ENCODE measurements at places on chromosomes 3 and 15.

- DNase-seq, result peak; percentile 77
These were observed 304.0 kb upstream of the TLE3 start for GRCh38 chr15:70401709-70402108.

GRCh38 chr15:35470441-35470840 lies 75.5 kb downstream of the DPH6 start:
- no peak for DNase-seq

GRCh38 chr15:69955240-69955894 lies 142.3 kb downstream of the TLE3 start:
- no peak for DNase-seq

GRCh38 chr15:60573936-60574335 lies 95.0 kb upstream of the ICE2 start:
- no peak for DNase-seq

- DNase-seq, result peak; percentile 34
These were observed 6.5 kb downstream of the GCSAM start for GRCh38 chr3:112126511-112126911.

DNA sequence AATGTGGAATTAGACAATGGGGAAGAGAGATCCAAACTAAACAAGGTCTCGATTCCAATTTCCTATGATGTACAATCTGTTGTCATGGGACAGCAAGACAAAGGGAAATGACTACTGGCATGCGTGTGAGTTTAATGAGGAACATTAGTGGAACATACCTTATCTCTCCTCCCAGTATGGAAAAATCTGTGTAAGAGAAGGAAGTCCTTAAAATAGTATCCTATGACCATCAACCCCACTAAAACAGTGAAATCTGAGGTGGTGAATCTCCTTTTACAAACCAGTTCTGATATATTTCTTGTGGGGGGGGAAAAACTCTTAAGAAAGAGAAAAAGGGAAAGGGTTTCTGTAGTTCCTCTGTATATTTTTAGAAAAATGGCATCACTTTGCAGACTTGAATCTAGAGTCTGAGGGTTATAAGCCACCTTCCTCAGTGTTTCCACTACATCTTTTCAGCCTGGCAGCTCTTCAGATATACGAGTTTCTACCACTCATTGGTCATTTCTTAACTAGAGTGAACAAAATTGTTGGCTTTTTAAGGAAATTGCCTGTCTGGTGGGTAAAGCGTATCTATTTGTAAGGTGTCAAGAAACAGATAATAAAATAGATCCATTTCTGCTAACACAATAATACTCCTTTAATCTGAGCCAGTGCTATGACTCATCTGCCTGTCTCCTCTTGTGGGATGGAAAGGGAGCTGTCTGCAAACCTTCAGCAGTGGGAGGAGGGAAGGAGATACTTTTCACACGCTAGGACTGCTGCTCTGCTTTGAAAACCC lies 3.0 kb upstream of the TNFAIP8L3 start:
- DNase-seq, result peak; percentile 86

- DNase-seq, result no peak
These were observed 53.3 kb downstream of the BTD start for GRCh38 chr3:15654891-15655290.

DNA sequence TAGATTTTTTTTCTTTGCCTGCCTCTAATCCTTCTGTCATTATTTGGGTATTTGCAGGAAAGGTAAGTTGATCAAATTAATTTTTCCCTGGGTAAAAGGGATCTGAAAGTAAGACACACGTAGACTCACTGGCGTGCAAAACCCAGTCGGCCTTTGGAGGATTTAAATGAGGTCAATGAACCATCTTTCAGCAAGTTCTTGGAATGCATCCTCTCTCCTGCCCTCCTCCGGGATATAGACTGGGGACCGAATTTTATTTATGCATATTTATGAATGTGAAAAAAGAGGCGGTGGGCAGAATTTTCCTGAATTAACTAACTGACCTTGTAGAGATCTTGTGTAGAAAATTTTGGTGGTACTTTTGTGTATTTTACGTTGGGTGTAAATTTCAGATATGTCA lies 2.2 kb downstream of the CADM2 start:
- no peak for DNase-seq

GRCh38 chr3:122903171-122903570 lies 108.3 kb downstream of the SLC49A4 start:
- no peak for DNase-seq

GRCh38 chr15:90351479-90352106 lies 491 bp upstream of the ZNF774 start:
- DNase-seq, result no peak

DNA sequence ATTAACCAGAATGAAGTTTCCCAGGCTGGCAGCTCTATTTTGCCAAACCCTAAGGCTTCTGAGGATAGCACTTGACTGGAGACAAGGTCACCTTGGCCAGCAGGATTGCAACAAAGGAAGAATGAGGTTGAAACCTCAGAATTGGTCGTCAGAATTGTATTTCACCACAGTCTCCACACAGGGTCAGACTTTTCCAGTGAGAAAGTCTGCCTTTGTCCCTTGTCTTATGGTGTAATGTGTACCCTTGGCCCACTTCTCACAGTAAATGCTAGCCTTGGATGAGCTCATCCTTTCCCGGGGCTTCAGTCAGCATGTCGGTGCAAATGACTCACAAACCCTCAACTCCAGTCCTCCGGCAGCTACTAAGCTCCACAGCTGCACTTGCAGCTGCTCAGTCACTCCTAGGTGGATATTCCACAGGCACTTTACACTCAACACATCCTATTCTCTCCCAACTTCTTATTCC lies 19.7 kb downstream of the SSR3 start:
- DNase-seq, result peak; percentile 97

GRCh38 chr3:184299488-184300377 lies 692 bp downstream of the PSMD2 start:
- DNase-seq, result peak; percentile 41

- no peak for DNase-seq
These were observed 66.2 kb downstream of the RPLP1 start for GRCh38 chr15:69518806-69519205.

DNA sequence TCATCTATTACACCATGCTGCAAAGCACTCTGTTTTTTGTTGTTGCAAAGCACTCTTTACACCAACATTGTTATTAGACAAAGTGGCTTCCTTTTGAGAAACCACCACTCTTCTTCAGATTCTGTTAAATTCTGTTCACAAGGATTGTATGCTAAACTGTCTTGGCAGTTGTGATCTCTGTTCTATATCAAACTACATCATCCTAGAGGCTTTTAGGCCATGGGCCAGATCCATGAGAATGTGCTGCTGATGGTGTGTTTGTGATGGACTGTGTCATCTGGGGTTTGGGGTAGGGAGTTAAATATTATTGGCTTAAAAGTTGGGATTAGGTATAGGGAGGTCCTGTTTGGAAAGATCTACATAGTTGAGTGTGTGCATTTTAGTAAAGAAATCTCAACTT lies 229.8 kb downstream of the GAP43 start:
- no peak for DNase-seq

- peak; percentile 41 for DNase-seq
These were observed 218.8 kb downstream of the ATP8B4 start for GRCh38 chr15:49900006-49900902.

DNA sequence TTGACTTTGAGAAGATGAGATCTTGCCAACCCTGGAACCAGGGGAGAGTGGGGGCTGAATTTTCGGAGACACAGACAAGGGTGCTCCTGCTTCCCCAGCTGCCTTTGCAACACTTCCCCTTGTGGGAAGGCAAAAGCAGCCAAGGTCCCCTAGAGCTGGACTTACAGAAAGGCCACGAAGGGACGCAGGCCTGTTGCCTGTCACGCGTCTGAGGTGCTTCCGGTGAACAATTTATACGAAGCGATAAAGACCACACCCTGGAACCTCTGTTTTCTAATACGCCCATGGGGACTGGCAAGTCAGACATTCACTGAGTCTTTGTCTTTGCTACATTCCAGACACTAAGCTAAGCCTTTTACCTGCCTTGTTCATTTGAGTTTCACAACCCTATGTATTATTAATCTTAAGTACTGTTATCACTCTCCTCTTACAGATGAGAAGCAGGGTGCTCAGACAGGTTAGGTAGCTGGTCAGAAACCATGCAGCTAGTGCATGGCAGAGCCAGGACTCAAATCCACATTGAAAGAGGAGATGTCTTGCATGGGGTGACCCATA lies 13.2 kb downstream of the MEGF11 start:
- no peak for DNase-seq

DNA sequence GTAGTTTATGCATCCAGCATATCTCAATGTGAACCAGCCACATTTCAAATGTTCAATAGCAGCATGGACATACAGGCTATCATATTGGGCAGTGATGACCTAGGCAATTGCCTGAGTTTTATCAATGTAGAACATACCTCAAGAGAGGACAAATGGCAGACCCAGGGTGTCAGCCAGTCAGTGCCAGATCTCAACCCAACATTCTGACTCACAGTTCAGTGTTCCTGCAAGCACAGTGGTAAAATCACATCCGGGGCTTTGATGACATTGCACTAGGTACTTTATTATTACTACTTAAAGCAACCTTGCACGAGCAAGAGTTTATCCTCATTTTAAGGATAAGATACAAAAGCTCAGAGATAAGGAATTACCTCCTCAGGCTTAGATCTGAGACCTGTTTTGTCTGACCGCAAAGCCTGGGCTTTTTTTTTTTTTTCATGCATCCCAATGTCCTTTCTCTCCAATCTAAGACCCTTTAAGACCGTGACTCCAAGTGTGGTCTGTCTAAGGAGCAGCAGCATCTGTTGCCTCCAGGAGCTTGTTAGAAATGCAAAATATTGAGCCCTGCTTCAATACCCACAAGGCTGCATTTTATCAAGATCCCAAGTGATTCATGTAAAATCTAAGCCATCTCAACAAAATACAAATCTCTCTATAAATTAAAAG lies 60.1 kb downstream of the SLC12A1 start:
- DNase-seq, result no peak

DNA sequence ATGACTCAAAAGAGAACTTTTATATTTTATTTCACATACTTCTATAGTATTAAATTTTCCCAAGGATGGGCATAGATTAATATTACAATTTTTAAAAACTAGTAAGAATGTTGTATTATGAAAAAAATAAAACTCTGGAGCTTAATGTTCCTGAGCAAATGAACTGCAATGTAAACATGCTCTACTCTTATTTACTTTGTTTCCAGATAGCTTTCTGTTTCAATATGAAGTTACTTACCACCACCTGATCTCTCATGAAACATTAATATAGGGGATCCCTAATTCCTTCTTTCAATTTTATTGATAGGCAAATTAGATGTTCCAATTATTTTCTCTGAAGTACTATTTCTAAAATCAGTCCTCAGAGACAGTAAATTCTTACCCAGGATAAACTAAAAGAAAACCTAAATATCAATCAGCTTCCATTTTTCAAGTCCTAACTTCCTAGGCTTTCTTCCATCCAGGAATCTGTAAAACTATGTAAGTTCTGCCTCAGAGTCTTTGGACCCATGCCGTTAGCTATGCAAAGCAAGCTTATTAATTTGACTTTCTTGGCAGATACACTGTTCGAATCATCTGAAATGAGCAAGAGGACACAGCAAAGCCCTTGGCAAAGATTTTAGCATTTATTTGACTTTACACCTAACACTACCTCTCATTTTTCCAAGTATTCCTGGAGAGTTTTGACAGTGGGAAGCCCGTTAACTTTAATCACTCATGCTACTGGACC lies 93.2 kb downstream of the PLCH1 start:
- peak; percentile 16 for DNase-seq

- no peak for DNase-seq
These were observed 674.1 kb downstream of the CADM2 start for GRCh38 chr3:85632921-85633320.

DNA sequence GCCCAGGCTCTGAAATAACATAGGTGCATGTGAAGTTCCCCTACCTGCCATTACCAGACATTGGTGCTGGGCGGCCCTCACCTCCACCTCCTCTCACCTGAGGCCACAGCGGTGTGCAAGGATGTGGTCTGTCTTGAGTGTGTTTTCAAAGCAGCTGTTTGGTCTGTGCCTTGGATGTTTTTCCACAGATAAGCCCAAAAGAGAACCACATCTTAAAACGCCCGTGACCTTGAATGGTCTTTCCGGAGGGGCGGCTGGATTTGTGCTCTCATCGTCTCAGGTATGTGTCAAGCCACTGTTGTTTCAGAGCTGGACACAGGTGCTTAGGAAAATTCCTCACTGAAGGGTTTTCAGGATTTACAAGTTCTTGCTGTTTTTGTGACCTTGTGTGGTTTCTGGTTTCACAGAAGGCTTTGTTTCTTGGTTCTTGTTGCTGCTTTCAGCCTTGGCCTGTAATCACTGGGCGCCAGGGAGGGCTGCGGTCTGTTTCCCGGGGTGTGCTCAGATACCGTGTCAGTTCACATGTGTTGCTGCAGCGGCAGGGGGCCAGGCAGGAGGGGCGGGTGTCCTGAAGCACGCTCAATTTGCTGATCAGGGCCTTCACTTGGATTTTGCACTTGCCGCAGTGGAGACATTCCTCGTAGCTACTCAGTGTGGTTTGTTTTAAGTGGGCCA lies 128.4 kb downstream of the IGF1R start:
- DNase-seq, result peak; percentile 72

All from fibroblast of the aortic adventitia (primary cell).